Fibroblast of mammary gland (primary cell): ENCODE measurements at places on chromosomes 16 and 17.

DNA sequence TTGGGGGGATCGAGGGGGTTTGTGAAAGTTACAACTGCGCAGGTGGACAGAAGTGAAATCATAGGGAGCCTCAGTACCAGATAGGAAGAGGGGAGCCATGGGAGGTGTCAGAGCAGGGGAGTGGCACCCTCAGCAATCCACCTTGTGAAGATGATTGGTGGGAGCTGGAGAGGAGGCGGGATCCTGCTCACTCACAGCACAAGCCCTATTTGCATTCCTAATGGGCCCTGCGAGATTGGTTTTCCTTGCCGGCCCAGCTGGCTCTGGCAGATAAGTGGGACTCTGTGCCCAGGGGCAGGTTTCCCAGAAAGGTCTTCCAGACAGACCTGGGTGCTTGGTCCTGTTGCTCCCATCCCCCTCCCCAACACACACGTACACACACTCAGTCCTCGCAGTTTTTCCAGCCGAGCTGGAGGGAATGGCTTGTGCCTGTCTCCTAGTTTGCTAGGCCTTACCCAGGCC lies 9.4 kb downstream of the WNT3 start:
- no peak for DNase-seq

DNA sequence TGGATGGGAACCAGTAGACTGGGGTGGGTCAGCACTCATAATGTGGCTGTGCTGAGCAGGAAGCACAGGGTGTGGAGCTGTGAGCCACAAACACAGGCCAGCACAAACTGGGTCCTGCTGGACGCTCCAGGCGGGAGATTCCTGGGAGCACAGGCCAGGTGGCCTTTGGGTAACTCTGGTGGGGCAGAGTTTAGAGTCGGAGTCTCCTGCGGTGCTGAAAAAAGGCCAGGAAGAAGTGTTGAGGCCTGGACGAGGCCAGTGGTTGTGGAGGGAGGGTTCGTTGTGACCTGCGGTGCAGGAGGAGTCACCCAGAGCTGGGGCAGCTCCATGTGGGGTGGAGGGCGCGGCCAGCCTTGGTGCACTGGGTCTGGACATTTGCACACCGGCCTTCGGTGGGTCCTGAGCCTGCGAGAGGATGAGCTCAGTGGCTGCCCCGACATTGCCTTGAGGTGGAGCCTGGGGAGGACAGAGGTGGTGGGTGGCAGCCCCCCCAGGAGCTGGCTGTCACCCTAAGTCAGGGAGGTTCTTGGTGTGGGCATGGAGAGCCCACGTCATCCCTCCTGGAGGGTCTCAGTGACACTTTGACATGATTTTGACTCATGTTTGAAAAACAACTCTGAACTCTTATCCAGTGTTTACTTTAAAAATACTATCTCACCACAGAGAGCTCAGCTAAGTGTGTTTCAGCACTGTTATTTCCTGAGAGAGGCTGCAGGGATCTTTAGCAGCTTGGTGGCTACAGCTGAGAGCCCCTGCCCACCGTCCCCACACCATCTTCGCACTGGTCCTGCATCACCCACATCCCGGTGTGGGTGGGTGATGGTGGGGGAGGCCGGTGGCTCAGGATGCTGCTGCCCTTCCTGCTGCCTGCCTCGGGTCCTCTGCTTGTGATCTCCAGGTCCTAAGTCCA lies 98.7 kb downstream of the NPIPB11 start:
- DNase-seq = peak; percentile 49

DNA sequence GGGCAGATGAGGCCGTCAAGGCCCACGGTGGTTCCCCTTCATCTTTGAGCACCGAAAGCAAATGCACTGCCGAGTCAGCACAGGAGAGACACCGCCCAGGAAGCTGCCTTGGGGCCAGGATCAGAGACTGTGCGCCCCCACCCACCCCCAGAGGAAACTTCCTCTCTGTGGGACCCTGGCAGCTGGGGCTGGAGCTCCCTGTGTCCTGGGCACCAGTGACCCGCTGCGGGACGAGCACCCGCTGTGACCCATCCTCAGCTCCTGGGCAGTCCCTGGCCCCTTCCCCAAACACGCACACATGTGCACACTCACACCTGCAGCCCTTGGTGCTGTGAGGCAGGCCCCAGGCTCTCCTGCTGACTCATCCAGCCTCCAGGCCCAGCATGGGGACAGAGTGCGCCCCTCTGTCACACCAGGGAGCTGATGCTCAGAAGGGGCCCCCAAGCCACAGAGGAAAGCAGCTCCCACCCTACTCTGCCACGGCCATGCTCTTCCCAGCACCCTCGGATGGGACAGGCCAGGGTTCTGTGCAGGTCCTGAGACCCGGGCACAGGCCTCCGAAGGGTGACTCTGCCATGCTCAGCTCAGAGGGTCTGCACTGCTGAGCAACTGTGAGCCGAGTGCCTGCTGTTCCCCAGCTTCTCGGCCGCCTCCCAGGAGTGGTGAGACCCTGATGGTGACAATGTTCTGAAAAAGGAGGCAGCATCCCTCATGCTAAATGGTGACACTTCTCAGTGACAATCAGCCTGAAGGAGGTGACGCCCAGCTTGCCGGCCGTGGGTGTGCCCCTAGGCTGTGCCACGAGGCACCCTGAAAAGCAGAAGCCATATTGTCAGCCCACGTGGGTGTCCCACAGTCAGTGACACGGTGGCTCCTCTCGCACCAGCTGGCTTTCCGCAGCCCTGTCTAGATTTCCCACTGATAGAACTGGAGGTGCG lies 3.6 kb downstream of the PIEZO1 start:
- no peak for DNase-seq

DNA sequence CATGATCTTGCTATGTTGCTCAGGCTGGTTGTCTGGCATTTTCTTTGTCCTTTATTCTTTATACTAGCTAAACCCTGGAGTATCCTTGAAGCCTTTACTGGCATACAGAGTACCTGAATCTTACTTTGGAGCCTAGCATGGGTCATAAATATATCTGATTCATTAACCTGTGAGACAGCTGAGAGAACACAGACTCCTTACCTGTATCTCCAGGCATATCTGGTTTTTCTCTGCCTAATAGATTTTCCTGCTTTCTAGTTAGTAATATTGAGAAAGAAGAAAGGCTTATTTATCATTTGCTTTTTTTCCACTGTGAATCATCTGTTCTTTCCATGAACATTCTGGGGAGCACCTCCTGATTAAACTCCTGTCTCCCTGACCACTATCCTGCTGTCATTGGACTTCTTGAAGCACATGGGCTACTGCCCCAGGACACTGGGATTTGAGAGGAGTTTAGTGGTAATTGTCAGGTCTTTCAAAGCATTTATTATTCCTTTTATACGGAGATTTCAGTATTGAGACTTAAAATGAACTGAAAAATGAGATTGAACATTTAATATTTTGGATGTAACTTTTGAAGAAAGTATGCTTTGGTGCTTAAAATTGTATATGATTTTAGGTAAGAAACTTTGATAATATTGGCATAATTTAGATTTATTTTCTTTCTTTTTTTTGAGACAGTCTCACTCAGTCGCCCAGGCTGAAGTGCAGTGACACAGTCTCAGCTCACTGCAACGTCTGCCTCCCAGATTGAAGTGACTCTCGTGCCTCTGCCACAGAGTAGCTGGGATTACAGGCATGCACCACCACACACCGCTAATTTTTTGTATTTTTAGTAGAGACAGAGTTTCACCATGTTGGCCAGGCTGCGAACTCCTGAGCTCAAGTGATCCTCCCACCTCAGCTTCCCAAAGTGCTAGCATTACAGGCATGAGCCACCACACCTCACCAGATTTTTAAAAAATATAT lies 8.6 kb downstream of the PDP2 start:
- DNase-seq = no peak

- DNase-seq = peak; percentile 49
Measured at GRCh38 chr17:71361656-71362450, 759.0 kb upstream of the SOX9 start.

DNA sequence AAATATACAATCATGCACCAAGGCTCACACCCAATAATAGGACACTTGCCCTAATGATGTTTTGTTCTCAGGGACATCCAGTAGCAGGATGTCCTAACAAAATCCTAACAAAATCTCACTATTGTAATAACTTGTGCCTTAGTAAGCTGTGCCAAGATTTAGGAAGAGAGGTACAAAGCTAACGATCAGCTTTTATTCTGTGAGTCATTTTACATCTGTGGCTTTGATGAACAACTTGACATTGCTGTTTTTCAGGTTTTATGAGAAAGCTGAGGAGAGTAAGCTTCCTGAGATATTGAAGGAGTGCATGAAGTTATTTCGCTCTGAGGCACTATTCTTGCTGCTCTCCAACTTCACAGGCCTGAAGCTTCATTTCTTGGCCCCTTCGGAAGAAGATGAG lies 18.9 kb downstream of the OGFOD1 start:
- no peak for DNase-seq

DNA sequence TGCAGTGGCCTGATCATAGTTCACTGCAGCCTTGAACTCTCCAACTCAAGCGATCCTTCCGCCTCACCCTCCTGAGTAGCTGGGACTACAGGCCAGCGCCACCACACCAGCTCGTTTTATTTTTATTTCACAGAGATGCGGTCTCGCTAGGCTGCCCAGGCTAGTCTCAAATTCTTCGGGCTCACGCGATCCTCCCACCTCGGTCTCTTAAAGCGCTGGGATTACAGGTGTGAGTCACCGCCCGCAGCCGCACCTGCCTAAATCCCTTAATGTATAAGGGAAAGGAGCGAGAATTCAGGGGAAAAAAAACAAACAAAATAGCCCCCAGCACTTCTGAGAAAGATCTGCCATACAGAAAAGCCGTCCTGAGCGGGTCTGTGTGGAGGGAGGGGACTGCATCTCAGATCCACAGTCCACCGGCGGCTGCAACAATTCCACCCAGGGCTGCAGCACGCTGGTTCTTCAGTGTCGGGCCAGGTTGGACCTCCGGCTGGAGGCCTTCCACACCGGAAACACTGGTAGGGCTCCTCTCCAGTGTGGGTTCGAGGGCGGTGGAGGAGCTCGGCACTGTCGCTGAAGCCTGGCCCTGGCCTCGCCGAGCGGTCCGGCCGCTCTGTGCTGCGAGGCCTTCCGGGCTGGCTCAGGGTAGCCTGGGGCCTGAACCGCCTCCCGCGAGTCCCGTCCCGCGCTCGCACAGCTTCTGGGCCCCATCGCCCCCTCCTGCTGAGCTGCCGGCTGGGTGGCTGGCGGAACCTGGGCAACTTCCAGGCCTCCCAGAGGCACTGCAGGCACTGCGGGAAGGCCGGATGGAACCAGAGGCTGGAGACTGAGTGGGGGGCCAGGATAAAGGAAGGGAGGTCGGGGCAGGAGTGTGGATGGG lies 7.0 kb downstream of the ZNF843 start:
- DNase-seq = no peak

DNA sequence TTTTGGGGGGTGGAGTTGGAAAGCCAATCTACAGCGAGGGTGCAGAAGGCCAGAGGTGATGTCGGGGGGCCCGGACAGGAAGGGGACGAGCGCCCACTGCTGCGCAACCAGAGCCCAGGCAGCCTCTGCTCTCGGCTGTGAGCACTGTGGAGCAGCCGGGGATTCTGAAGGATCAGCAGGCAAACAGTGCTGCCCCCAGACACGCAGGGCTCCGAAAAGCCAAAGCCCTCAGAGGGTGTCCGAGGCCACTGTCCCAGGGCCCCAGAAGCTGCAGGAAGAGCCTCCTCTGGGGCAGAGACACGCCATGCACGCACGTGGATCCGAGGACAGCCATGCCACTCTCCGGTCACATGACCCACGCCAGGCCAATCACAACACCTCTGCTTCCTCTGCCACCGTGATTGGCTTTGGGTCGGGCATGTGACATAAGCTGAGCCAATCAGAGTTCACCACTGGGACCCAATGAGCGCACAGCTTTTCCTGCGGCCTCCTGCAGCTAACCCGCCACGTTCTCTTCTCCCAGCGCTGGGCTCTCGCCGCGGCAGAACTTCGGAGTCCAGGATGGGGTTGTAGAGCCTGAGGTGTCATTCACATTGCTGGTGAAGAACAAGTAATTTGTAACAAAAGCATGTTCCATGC lies 40.7 kb downstream of the ACTG1 start:
- peak; percentile 94 for DNase-seq

GRCh38 chr17:76676629-76677028 lies 33.1 kb upstream of the ST6GALNAC1 start:
- DNase-seq = no peak

DNA sequence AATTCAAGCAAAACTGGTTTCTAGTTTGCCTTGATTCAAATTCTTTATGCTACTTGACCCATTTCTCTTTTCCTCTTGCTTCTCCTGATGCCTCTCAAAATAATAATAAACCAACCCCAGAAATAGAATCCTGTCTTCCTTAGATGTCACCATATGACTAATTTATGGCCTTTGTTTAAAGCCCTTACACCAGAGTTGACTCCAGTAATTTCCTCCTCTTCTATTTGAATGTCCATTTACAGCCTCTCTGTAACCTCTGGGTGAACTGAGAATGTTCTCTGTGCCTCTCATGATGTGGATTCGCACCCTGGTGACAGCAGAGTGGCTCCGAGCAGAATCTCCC lies 31.5 kb downstream of the ZFHX3 start:
- no peak for DNase-seq

DNA sequence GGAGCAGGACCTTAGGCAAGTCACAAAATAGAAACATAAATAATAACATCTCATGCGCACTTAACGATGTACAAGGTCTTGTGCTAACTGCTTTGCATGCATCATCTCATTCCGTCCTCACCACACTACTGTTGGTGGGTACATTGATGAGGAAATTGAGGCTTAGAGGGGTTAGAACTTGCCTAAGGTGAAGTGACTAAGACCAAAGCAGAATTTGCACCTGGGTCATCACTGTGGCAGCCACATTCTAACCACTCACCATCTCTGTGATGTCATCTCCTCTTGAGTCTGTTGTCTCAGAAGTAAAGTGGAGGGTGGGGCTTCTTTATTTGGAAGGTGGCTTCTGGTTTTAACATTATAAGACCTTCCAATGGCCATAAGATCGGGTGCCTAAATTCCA lies 20.4 kb upstream of the TRIM25 start:
- no peak for DNase-seq
